Ascending aorta (tissue), 2 donors: ENCODE measurements at places on chromosomes 7 and 10. TPM values are rescaled to one million over a fixed set of nuclear protein-coding genes. Genes with fewer than 3 reads are reported as not detected.

DNA sequence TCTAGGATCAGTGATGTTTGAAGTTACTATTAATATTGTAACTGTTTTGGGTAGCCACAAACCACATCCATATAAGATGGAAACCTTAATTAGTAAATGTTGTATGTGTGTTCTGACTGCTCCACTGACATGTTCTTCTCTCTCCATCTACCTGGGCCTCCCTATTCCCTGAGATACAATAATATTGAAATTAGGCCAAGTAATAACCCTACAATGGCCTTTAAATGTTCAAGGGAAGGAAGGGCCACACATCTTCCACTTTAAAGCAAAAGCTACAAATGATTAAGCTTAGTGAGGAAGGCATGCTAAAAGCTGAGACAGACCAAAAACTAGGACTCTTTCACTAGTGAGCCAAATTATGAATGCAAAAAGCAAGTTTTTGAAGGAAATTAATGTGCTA, 176.4 kb upstream of the ANK3 start:
- no peak for DNase-seq

DNA sequence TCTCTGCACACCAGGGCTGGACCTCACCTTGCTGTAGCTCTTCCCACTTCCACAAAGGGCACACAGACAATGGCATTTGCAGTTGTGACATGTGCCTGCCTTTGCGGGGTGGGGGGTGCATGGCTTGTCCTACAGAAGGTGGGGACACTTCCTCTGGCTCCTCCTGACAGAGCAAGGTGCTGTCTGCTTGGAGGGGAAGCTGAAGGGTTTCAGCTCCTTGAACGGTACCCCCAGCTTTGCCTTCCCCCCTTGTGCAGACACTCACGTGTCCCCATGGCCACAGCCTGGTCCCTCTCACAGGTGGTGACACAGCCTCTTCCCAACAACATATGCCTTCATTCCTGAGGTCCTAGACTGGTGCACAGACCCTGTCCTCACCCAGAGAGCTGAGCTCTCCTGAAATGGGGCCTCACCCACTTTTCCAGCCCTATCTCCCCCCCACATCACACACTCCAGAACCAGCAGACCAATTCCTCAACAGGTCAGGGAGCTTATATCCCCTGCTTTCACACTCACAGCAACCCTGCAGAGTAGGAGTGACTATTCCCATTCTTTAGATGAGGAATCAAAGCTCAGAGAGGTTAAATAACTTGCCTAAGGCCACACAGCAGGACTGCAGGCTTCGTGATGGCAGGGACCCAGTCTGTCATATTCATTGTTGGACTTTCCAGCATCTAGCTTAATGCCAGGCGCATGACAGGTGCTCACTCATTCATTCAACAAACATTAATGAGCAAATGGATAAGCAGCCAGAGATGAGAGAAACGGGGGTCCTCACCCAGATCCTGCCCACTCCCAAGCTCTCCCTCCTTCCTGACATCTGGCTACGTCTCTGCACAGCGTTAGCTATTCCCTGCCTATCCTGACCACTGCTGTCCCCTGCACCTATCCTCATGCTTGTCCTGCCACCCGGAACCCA, 44.4 kb downstream of the PARP12 start:
- DNase-seq: no peak

The ZNF425 gene
- total RNA-seq: not detected

DNA sequence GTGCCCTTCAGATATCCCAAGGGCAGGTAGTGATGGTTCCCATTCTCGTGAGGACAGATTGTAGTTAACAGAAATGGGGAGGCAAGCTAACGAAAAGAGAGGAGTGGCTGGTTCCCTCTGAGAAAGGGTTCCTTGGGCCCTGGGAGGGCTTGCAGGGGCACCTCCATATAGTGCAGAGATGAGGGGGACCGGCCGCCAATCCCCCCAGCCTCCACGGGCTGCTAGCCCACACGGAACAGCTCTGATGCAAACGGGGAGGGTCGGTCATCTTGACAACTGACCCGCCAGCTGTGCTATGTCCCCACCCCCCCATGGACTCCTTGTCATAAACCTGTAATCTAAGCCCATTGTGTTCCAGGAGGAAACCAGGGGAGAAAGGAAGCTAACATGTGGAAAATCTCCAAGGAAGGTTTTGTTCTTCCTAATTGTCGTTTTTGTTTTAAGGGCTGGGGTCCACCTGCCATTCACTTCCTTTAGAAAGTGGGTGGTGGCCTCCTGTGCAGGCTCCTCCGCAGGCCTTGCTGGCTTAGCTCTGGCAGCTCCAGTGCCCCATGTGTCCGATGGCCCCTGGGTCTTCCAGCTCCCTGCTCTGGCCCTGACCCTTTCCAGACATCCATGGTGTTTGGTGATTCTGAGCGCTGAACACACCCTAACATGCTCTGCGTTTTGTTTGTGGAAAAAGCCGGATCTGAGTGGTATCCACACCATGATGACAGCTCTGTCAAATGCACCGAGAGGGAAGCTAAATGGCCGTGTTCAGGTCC, 15.9 kb downstream of the ADCY1 start:
- DNase-seq: no peak

The FRAT1 gene
- 5.2 TPM for total RNA-seq

The MEOX2 gene
- total RNA-seq: 35.0 TPM

GRCh38 chr7:130882396-130882795, 148.4 kb upstream of the KLF14 start:
- no peak for DNase-seq
